Kasumi-1 (cell line): ENCODE measurements at places on chromosomes 4 and X.

GRCh38 chr4:184805462-184806228, 20.1 kb downstream of the ACSL1 start:
- no peak for DNase-seq

DNA sequence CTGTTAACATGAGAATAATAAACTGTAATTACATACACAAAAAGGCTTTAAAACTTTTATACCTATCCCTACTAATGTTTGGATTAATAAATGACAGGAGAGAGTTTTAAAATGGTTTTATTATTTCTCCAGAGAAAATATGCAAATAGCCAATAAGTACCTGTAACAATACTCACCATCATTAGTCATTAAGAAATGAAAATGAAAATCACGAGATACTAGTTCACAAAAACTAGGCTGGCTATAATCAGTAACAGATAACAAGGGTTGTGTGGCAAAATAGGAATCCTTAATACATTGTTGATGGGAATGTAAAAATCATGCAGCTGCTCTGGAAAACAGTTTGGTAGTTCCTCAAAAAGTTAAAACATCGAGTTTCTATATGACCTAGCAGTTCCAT, 25.2 kb upstream of the AP1AR start:
- no peak for DNase-seq

- peak; percentile 98 for DNase-seq
Observed at GRCh38 chr4:14269824-14270223, 642.3 kb upstream of the BOD1L1 start.

DNA sequence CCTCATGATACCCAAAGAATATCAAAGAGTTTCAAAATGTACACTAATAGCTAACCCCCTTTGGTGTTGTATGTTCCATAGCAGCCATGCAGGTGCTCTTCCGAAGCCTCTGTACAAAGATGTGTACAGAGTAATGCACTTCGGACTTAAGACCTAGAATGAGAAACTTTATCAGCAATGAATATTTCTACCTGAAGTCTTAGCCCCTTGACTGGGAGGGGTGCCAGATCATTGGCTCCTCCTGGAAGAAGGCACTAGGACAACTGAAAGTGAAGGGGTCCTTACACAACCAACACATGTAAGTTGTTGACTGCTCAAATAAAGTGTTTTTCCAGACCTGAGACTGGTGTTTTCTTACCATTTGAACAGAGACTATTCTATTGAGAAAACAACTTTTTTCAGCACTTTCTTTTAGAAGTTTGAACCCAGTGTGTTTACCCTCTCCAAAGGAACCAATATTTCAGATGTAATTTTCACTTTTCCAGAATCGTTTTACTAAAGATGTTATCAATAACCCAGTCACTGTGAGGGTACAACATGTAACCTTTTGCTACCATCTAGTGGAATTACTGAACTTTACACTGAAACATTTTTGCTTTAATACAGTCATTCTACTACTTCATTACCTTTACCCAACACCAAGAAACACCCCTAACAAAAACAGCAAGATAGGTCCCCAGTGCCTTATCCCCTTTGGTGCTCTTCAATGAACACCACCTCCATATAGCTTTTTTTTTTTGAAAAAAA, 33.3 kb upstream of the PRDX4 start:
- DNase-seq: peak; percentile 3

DNA sequence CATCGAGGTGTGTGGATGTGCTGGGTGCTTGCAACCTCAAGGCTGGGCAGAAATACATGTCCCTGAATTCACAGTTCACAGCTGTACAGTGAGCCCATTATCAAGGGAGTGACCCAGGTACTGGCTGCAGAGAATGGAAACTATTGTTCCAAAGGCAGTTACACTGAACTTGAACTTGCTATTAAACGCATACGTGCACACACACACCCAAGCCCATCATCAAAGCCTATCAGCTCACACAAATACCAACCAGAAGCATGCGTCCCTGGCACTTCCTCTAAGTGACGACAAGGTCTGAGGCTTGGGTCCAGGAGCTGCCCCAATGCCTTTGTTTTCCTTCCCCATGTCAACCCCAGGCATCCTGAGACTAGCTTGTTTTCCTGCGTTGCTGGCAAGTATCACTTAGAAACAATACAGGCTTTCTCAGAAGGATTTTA, 88.6 kb downstream of the IRF2 start:
- peak; percentile 9 for DNase-seq

DNA sequence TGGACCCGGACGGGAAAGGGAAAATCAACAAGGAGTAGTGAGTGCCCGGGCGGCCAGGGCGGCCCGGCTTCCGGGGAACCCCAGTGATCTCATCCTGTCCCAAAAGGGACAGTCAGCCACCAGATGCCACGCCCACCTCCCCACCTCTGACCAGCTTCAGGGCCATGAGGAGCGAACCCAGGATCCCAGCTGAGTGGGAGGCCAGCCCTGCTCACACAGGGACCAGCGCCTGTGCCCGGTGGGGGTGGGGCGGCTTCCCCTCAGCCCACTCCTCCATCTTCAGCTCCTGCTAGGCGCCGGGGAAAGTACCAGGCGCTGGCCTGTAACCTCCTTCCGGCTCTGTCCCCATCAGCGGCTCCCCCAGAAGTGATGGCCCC, 6.2 kb downstream of the MYL5 start:
- no peak for DNase-seq

DNA sequence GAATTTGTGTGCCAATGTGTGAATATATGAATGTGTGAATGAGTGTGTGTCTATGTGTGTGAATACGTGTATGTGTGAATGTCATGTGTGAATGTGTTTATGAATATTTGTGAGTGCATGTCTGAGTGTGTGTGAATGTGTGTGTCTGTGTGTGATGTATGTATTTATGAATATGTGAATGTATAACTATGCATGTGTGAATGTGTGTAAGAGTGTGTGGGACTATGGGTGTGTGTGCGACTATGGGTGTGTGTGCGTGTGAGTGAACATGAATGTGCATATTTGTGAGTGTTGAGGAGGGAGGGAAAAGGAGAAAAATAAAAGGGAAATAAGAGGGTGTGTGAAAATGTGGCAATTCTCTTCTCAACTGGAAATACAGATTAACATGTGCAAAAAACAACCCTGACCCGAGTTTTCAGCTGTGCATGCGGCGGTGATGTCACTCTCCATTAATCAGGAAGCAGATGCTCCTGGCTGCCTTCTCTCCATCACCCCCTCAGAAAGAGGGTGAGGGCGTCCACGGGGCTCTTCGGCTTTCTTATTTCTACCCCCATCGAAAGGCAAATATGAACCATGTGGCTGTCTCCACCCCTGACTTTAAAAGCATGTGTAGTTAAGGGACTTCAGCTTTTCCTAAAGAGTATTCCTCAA, 219.8 kb downstream of the MAML3 start:
- no peak for DNase-seq

GRCh38 chrX:94492541-94492940, 818.5 kb downstream of the FAM133A start:
- no peak for DNase-seq

DNA sequence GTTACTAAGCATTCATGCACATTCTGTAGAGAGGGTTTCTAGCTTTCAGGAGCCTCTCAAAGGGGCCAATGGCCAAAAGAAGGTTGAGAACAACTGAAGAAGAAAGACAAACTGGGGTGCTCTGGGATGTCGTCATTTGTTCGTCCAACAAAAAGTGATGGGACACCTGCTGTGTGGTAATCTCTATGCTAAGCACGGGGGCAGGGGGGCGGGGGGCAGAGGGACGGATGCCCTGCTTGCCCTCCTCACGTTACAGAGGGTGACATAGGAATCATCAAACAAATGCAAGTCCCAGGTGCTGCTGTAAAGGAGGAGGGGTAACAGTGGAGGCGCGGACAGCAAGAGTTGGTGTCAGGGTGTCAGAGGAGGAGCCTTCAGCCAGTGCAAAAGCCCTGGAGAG, 12.8 kb upstream of the CRMP1 start:
- DNase-seq: no peak

- DNase-seq: no peak
Observed at GRCh38 chr4:180448306-180448705, 1794.9 kb upstream of the TENM3 start.

DNA sequence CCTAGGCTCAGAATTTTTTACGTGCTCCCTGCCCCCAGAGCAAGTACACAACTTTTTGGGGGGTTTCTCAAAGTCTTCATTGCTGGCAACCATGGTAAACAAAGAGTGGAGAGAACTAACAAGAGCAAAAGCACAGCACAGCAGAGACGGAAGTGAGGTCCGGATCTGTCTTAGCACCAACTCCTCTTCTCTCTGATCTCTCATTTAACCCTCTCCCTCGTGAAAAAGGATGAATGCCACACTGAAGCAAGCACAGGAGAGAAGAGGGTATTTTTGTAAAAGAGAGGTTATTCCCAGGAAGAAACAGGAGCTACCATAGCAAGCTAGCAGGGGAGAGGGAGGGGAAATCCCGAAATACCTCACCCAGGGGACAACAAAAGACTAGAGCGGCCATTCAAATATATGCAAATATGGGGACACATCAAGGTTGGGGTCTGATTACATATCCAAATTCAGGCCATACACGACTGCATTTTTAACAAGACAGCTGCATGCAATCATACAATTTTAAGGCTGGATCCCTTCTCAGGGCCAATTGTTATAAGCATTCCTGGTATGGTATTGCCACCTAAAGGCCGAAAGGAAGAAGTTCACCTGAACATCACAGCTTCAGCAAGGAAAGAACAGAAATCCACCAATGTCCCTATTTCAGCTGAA, 46.6 kb downstream of the CD40LG start:
- peak; percentile 31 for DNase-seq

DNA sequence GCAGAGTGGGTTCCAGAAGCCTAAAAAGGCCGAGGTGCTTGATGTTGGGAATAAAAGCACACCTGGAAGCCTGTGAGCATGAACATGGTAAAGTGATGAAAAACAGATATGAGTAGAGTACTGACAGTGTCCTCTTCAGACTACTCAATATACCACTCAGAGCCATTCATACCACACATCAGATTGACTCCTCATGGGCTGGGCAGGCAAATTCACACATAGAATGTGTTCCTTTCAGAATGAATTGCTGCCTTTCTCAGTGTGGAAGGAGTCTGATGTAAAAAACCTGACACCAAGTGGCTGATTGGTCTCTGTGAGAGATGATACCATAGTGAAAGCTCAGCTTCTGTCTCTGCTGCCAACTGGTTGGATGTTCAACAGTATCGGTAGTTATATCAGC, 442.7 kb downstream of the RAPGEF2 start:
- DNase-seq: no peak

GRCh38 chr4:650951-651883, 22.9 kb downstream of the ATP5ME start:
- DNase-seq: no peak

DNA sequence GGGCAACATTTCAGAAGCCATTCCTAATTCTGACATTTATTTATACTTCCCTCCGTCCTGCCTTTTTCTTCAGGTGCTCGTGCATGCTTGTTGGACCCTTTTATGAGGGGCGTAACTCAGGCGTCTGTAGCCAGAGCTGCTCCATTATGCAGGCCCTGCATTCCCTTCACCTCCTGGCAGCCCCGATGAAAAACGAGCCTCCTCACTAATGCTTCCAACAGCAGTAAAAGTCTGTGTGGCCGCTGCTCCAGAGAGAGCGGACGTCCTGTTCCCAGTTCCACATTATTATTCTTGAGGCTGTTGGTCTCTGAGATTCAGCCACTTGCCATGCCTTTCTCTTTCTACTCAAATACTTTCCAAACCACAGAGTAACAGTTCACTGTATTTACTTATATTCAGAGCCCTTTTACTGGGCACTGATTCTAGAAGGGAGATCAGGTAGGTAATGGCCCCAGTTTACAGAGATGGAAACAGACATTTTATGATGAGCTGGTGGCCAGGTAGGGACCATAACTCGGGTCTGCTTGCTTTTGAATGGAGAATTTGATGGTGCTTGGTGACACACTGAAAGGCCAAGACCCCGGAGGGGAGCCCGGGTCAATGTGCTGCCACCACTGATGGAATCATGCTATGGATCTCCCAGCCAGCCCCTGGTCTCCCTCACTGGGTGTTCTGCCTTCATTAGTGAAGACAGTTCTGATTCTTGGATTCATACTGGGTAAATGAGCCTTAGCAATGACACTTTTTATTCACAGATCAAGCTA, 101.0 kb downstream of the GATB start:
- DNase-seq: no peak

GRCh38 chr4:52576961-52577623, 82.0 kb downstream of the USP46 start:
- no peak for DNase-seq

- no peak for DNase-seq
Observed at GRCh38 chrX:66410806-66411205, 228.1 kb downstream of the EDA2R start.

DNA sequence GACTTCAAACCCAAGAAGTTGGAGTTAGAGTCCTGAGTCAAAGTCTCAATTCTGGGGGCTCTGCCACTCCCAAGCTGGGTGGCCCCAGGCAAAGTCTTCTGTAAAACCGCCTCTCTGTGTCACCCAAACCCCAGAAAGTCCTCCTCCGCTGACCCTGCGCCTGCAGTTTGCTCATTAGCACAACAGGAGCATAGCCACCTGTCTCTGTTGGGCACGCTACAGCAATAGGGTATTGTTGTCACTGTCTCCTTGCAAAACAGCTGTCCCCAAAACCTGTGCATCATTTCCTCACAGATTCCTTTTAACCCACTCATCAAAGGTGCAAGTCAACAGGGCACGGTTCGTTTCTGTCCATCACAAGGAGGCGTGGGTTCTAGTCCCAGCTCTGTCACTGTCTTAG, 8.0 kb upstream of the DGAT2L6 start:
- DNase-seq: no peak

DNA sequence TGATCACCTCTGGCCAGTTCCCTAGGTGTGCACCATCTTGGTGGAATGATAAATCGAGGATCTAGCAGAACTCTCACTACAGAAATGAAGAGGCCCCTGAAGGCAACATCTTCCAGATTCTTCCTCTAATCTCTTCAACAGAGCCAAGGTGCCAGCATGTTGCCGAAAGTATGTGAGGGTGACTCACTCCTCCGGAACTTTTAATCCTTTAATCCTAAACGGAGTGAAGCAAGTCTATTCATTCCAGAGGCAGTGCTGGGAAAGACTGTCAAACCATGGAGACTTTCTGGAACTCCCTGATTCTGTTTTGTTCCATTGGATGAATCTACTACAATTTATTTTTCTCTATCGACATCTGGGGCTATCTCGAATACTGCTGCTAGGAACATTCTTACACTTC, 68.7 kb downstream of the SUPT20HL2 start:
- DNase-seq: no peak

DNA sequence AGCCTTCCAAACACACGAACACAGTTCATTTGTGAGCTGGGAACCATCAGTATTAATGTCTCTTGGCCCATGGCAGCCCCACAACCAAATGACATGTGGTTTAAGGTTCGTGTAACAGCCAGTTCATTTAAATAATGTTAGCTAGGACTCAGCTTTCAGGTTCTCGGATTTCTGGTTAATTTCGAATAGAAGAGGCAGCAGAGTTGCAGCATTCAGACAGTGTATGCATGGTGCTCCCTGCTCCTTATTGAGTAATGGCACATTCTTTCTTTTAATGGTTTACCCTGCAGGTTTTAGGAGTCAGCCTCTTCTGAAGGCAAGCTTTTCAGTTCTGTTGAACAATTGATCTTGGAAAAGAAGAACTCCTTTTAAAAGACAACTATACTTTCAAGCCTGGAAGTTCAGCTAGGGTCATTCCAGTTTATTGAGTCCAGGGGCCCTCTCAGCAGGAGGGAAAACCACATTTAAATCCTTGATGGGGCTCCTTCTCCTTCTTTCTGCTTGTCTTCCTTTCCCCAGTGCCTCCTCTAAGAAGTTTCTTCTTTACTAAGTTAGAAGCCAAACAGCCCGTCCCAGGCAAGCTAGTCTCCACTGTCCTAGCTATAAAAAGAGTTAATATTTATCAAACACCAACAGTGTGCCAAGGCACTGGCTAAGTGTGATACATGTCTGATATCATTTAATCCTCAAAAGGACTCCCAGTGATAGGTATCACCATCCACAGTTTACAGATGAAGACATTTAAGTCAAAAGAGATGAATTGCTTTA, 5.0 kb upstream of the RNF175 start:
- DNase-seq: no peak
